ENCODE measurements at places on chromosomes 11 and 22.

GRCh38 chr11:120235024-120235628, 4.8 kb upstream of the POU2F3 start:
- peak; percentile 71 for DNase-seq

- DNase-seq, result no peak
These were observed 48.8 kb downstream of the EXT2 start for GRCh38 chr11:44143987-44144909.

DNA sequence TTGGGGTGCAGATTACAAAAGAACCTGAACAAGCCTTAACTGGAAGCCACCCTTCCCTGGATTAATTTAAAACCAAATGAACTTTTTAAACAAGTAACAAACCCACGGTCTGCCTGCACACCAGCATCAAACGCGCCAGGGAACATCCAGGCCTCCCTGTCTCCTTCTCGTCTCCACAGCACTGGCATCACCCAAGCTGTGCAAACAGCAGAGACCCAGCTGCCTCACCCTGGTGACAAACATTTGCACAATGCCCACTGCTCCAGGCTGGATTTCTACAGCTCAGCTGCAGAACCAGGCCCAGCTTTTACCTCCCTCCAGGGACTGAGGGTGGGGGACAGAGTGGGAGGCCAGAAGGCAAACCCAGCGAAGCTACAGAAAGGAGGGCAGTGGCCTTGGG, 7.0 kb downstream of the RPL3 start:
- no peak for DNase-seq

GRCh38 chr11:1748636-1749394, 1.6 kb downstream of the IFITM10 start:
- no peak for DNase-seq

- DNase-seq, result no peak
These were observed 995 bp downstream of the TMEM134 start for GRCh38 chr11:67468056-67468455.

DNA sequence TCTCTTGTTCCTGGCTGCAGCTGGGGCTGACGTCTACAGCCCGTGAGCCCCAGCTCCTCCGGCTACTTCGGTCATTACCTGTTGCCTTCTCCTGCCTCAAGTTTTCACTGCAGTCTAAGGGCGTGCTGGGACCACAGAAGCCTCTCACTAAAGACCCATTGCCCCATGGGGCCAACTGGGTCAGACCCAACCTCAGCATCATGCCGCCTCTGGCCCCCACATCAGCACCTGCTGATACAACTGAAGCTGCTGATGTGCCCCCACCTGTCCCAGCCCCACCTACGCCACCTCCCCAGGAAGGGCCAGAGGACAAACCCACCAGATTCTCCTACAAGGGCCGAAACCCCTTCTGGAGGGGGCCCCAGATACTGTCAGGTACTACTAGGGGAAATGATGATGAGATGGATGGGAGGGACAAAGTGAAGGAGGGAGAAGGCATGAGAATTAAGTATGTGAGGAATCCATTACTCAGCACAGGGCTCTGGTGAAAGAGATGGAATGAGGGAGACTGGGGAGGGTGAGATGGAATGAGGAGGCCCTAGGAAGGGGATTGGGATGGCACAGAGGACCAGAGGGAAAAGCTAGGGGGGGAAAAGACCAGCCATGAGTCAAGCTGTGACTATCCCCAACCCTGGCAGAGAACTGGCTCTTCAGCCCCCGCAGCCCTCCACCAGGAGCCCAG, 5.1 kb downstream of the C11orf42 start:
- DNase-seq, result no peak

GRCh38 chr22:36486619-36487384, 5.4 kb upstream of the TXN2 start:
- DNase-seq, result no peak

GRCh38 chr11:121634889-121635288, 182.1 kb upstream of the SORL1-AS1 start:
- no peak for DNase-seq

DNA sequence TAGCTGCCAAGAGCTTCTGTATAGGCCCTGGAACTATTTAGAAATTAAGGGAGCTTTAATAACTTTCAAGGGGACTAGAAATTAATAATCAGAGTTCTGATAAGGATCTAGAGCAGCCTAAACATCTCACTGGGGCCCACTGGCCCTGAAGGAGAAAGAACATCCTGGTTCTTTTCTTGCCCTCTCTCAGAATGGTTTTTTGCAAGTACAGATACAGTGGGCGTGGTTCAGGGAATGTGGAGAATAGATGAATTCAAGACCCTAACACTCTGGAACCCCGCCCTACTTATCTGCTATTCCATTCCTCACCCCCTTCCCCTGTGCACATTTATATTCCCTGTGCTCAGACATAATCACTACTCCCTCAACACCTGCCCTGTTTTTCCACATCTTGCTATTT, 90.2 kb downstream of the PARVA start:
- DNase-seq, result no peak

- no peak for DNase-seq
These were observed 57.8 kb upstream of the TTC12 start for GRCh38 chr11:113256431-113257202.

- no peak for DNase-seq
These were observed 448.0 kb downstream of the MIAT start for GRCh38 chr22:27105142-27106025.

DNA sequence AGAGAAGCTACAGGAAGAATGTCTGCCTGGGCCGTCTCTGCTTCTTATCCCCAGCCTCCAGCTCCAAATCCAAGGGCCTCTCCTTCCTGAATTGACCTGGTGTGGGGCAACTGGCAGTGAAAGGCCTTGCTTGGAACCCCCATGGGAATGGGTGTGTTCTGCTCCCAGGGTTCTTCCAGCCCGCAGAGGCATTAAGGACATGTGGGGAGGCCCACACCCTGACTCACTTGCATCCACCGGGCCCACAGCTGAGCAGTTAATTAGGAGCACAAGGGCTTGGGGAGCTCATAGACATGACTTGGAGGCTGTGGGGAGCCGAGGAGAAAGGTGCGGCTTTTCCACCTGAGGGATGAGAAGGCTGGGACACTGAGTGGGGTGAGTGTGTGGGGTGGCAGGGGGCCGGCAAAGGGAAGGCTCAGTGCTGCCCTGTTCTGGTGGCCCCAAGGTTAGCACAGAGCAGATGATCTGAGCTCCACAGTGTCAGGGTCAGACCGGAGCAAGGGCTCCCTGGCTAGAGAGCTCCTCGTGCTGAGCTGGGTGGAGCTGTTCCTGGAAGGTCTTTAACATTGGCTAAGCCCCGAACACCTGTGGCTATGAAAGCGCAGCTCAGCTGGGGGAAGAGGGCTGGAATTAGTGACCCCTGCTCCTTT, 64.5 kb upstream of the NECTIN1 start:
- no peak for DNase-seq

- DNase-seq, result no peak
These were observed 360.2 kb downstream of the KCNA4 start for GRCh38 chr11:29656597-29656996.

- no peak for DNase-seq
These were observed 16.2 kb downstream of the MADD start for GRCh38 chr11:47285969-47286770.

DNA sequence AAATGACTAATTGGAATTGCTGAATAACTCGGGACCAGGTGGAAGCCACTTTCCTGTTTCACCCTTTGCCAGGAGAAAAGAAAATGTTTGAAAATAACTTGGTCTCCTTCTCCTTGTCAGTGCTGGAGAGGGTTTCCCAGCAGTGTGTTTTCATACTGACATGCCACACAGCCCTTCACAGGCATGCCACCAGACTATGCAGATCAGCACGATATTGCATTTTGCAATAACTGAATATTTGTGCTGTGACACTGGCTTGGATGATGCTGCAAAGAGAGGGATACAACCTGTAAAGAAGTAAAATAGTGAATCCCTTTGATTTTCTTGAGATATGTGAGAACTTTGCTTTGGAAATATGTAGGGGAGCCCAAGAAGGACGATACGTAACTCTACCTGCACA, 200.0 kb upstream of the NAV2 start:
- no peak for DNase-seq

- no peak for DNase-seq
These were observed 15.9 kb upstream of the GRAMD4 start for GRCh38 chr22:46604306-46604690.

GRCh38 chr11:117582433-117582832, 214.6 kb downstream of the DSCAML1 start:
- no peak for DNase-seq

GRCh38 chr11:3946455-3947017, 91.1 kb downstream of the STIM1 start:
- DNase-seq, result no peak
